ENCODE measurements at places on chromosomes 3 and 15.

DNA sequence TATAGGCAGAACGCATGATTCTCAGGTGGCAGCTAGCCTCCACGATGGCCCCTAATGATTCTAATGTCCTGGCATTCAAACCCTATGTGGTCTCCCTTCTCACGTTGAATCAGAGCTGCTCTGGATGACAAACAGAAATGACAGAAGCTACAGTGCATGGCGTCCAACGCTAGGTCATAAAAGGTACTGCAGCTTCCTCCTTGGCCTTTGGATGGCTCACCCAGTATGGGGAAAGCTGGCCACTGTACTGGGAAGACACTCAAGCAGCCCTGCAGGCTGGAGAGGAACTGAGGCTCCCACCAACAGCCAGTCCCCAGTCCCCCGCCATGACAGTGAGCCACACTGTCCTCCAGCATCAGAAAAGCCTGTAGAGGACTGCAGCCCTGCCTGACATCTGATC, 286.3 kb downstream of the FAM43A start:
- DNase-seq: no peak

DNA sequence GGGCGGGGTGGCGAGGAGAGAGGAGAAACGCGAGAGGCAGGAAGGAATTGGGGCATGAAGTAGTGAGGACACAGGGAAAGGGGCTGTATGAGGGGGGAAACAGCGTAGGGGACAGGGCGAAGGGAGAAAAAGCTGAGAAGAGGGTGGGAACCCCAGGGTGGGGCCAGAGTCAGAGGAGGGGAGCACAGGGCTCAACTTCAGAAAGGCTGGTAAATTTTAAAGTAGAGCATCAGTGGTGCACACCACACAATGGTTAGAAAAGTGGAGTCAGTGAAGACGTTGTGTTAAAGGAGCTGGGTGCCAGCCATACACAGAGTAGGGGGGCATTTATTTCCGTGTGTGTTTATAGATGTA, 3.0 kb upstream of the RPP25 start:
- DNase-seq: no peak

- peak; percentile 32 for DNase-seq
Measured at GRCh38 chr15:79923079-79923514, 26.3 kb upstream of the MTHFS start.

GRCh38 chr3:184029443-184029842, 2.1 kb upstream of the HTR3D start:
- DNase-seq: no peak

- DNase-seq: no peak
Measured at GRCh38 chr3:140842984-140843649, 98.5 kb upstream of the SLC25A36 start.

- no peak for DNase-seq
Measured at GRCh38 chr3:54126551-54126950, 4.2 kb downstream of the CACNA2D3 start.

GRCh38 chr3:108661699-108662098, 72.2 kb downstream of the DZIP3 start:
- no peak for DNase-seq

- DNase-seq: no peak
Measured at GRCh38 chr3:21013566-21013965, 737.4 kb downstream of the ZNF385D start.

- DNase-seq: no peak
Measured at GRCh38 chr15:99106417-99107220, 1.7 kb downstream of the SYNM start.

GRCh38 chr3:60114191-60114590, 1064.4 kb upstream of the CFAP20DC start:
- no peak for DNase-seq

GRCh38 chr3:52022323-52023100, 26.8 kb upstream of the RPL29 start:
- DNase-seq: no peak

DNA sequence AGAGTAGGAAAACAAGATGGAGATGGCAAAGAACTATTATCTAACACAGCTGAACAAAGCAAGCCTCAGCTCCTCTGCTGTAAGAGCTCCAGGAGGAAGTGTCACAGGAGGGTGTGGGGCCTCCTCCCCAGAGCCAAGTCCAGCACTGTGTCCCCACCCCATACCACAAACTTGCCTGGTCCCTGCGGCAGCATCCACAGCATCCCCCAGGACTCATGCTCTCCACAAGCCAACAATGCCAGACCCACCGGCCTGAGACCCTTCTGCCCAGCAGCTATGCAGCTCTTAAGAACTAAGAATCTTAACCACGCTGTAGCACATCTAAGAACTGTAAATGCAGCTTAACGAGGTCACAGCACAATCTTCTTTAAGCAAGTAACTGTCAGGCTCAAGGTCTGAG, 9.1 kb downstream of the RBM15B start:
- DNase-seq: no peak

GRCh38 chr3:150771600-150771999, 8.6 kb upstream of the SIAH2 start:
- no peak for DNase-seq

DNA sequence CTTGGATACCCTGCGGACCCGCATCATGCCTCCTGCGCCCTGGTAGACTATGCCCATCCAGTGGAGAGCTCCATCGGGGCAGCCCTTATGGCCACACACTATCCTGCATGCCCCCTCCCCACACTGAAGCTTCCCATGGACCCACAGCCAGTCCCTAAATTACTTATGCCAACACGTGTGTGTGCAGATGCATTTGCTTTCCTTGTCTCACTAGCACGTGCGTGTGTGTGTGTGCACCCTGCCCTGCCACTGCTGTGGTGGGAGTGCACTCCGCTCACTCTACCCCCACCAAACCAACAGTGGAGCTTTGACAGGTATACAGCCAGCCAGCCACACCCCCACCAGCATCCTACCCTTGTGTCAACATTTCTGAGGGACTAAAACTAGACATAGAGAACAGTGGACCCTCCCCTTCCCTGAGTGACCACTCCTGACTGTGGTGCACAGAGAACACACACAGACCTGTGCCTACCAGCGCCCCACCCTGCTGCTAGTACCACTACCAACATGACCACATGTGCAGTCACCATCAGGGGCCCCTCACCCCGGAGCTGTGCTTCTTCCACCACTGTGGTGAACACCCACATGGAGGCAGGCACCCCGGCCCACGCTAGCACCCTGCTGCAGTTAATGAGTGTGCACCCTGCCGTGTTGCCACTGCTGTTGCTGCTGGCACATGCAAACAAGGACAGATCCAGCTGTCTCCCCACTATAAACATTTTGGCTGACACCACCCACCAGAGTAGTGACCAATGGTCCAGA, 310.8 kb downstream of the GABRB3 start:
- no peak for DNase-seq

GRCh38 chr3:139797724-139798343, 120.1 kb upstream of the NMNAT3 start:
- DNase-seq: no peak

DNA sequence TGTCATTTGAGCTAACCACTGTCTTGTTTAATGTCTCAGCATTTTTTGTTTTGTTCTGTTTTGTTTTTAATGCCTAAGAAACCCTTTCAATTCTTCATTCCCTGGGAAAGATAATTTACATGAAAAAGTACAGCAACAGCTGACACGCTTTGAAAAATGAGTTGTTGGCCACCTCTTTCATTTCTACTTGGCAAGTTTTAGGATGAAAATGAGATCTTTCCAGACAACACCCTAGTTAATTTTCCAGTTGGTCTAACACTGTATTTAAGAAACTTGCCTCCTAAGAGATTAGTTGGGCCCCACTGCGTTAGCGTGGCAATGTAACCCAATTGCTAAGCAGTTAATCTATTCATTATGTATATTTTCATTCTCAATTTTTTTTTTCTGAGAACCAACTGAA, 194.0 kb upstream of the LRRN1 start:
- DNase-seq: no peak

- DNase-seq: no peak
Measured at GRCh38 chr3:132973441-132973840, 64.8 kb upstream of the TMEM108 start.

- DNase-seq: no peak
Measured at GRCh38 chr3:182451871-182452270, 341.4 kb upstream of the ATP11B start.

- DNase-seq: no peak
Measured at GRCh38 chr3:159937561-159938166, 51.0 kb upstream of the IL12A start.

GRCh38 chr3:23607184-23607847, 198.4 kb upstream of the UBE2E1 start:
- DNase-seq: no peak

DNA sequence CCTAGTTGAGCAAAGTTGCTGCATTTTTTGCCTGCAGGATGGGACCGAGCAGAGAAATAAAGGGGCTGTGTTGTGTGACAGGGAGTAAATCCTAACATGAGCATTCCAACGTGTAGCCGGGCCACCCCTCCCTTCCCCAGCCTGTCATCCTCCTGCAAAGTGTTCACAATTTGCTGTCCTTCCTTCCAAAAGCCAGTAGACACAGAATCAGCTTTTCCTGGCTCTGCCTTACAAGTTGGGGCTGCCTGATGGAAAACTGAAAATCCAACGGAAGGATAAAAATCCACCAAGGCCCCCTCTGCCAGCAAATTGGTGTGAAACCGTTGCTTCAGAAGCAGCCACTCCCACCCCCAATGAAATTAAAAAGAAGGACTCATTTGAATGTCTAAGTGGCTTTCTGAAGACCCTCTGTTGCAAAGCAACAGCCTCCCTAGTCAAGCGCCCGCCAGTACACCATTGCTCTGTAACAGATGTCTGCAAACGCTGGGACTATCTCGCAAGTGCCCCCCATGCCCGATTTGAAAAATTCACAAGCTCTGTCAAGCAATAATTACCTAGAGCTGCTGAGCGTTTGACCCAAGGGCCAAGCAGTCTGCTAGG, 665 bp downstream of the FRMD4B start:
- DNase-seq: no peak

- DNase-seq: no peak
Measured at GRCh38 chr3:8103954-8104353, 397.7 kb upstream of the LMCD1 start.

DNA sequence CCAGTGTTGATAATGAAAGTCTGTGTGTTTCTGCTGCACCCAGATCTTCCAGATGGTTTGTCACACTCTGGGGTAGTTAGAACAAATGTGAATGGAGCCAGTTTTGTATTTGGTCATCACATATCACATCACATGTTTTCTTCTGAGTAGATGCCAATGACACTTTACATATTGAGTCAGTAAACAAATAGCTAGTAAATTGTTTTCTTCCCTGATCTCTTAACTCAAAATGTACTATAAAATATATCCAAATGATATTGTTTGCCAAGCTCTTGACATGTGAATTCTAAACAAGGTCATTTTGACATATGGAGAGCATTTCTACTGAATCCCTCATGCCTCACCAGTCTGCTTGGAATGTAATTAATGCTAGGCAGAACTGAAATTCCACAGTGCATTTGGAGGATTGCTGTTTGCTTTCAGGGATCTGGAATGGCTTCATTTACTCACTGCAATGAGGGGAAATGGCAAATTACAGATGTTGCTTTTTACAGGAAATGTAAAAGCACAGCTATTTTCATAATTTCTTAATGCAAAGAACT, 45.0 kb downstream of the PDHB start:
- no peak for DNase-seq

DNA sequence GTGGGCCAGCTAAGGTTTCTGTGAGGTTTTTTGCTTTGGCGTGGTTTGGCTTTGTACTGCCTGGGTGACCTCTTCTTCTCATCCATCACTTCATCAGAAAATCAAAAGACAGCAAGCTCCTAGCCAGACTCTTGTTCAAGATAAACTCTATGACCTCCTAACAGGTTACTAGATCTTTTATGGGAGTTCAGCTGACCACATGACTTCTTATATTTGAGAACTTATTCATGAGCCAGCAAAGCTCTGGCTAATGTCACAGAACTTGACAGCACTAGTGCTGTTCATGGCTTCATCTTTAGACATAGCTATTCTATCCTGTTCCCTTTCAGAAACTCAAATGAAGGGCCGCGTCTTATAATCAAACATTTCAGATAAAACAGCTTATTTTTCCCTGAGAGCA, 527.1 kb upstream of the GOLIM4 start:
- no peak for DNase-seq

- no peak for DNase-seq
Measured at GRCh38 chr15:91243826-91244225, 143.8 kb downstream of the SV2B start.

DNA sequence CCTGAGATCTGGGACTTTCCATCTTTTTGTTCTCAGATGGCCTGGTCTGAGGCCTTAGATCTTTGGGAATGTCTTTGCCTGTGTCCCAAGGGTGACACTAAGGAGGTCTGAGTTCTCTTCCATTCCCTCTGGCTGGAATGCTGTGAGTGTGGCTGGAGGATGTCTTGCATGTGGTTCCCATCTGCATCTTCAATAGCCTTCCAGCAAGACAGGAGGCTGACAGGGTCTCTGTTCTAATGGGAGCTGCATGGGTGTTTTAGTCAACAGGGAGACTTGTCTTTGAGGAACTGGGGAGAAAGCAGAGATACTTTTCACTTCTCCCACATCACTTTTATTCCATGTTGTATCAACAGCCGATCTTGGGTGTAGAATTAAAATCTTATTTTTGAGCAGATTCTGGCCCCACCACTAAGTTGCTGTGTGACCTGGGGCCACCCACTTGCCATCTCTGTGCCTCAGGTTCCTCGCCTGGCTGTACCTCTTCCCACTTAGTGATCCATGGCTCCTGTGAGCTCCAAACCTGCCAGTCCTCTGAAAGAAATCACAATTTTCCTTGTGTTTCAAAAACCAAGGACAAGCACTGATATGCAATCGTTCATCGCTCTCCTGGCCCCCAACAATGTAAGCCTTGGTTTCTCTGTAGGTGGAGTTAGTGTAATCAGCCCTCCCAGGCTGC, 75.2 kb downstream of the LSM3 start:
- DNase-seq: no peak

Measured in stimulated activated CD8-positive, alpha-beta memory T cell treated with anti-CD3 and anti-CD28 coated beads, Interleukin-12 subunit alpha, Interleukin-12 subunit beta, amount 100 ng/mL, for 1 hour (primary cell).